ENCODE measurements at places on chromosomes 1 and 21.

DNA sequence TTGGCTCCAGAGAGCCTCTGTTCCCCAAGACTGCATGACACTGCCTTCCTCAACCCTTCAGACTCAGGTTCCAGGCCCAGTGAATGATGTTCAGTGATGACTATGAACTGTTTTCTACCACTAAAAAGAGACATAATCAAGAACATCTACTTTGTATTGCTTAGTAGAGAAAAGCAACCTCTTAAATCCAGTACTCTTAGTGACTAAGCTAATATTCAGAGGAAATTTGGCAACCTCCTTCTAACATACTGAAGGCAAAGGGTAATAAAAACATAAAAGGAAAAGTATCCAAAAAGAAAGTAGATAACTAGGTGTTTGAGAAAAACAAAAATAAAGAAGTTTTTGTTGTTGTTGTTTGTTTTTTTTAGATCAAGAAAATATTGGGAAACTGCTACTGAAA, 153.3 kb upstream of the RUNX1 start:
- no peak for DNase-seq

DNA sequence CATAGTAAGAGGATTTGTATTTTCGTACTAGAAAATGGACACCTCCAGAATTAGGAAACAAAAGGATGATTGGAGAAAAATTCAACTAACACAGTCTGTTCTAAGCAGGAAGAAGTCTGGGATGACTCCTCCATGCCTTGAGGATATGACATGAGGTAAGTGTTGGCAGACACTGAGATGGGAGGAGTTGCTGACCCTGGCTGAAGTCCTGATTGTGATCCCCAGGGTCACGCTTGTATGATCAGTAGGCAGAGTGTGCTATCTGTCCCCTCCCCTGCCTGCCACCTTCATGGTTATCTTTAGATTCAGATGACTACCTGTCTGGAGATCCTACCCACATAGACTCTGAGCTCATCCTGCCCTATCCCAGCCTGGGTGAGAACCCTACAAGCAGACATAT, 249.1 kb downstream of the C1orf94 start:
- no peak for DNase-seq

GRCh38 chr1:71667216-71667615, 586.4 kb upstream of the ZRANB2 start:
- peak; percentile 60 for DNase-seq

DNA sequence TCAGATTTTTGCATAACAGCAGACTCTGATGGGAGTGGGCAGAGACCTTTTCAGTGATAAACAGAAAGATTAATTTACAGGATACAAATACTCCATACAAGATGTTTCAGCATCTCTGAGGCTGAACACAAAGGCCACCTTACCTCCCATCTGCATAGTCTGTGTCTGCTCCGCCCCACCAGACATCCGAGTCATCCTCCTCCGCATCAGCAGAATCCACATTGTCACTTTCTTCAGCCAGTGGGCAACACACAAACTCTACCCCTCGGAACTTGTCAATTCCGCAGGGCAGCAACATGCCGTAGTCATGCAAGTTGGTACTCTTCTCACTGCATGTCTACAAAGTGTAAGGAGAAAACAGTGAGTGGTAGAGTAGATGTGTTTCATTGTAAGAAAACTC, 119.7 kb downstream of the APP start:
- DNase-seq: no peak

All from NCI-H1436 (cell line).